ENCODE measurements at places on chromosomes 7 and 10.
A peak's percentile ranks its signal among the peaks of the same experiment; 100 is the strongest.

DNA sequence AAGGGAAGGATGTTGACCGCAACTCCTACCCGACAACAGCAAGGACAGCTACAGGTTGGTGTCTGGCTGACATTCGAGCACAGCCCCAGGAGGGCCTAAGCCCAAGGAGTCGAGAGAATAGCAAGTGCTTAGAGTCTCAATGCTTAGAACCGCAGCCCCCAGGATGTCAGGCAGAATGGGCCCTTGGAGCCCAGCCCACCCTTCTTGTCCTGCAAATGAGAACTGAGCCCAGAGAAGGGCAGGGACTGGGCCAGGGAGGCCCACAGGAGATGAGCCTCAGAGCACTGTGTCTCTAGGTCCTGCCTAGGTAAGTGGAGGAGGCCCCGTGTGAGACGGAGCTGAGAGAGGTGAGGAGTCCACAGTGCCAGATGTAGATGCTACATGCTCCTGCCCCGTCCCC, 173.3 kb upstream of the ZMIZ1 start:
- no peak for DNase-seq

- DNase-seq, result peak; percentile 87
Measured at GRCh38 chr7:157150882-157151281, 12.2 kb downstream of the UBE3C start.

- no peak for DNase-seq
Measured at GRCh38 chr10:3879073-3879472, 94.1 kb upstream of the KLF6 start.

GRCh38 chr7:106610996-106611886, 49.7 kb downstream of the CCDC71L start:
- no peak for DNase-seq

DNA sequence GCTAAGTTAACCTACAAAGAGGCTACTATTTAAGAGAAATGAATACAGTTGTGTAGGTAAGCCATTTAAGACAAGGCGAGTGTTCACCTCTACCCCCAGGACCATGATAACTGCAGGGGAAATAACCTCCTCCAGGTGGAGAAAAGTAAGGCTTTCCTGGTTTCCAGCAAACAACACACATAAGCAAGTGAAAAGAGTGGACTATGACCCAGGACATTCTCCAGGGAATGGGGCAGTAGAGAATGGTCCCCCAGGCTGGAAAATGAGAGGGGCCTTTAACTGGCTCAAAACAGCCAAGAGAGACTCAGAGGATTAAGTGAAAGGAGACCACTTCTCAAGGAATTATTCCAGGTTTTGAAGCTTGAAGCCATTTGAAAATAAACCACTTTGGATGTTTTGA, 101.0 kb upstream of the GJD4 start:
- DNase-seq, result no peak

DNA sequence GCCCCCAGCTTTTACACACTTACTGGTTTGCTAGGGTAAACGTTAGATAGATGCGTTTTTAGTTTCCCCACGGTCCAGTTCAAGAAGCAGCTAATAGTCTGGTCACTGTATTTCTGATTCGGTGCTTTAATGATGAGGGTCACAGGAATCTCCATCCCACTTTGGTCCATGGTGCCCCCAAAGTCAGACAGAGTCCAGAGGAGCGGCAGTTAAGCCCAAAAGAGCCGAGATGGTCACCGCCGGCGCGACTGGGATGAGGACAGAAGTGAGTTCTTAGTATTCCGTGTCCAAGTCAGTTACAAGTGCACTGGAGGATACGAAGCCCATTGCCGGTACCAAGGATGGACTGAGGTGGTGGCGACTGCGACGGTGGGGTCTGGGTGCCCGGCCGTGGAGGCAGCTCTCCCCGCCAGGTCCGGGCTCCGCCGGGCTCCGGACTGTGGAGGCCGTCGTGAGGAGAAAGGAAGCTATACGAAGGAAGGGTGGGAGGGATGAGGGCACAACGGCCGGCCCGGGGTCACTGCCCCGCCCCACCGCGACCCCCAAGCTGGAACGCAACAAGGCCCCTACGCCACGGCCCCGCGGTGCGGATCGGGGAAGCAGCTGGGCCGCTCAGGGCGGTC, 663 bp downstream of the HERPUD2 start:
- DNase-seq, result peak; percentile 61

DNA sequence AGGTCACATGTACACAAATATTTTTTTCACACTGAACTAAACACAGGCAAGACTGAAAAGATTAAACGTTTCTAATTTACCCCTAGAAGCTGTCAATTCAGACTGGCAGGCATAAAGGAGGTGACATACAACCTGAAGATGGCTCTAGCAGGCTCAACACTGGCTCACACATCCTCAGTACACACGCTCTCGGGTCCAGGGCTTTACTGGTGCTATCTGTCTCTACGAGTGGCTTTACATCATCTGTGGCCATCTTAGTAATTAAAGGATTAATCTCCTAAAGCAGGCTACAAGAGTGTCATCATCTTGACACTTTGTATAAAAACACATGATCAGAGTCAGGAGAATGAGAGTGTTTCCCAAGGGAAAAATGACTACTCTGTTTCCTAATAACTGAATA, 57.3 kb downstream of the COPG2 start:
- DNase-seq, result peak; percentile 9

- no peak for DNase-seq
Measured at GRCh38 chr10:103550229-103550628, 56.7 kb downstream of the NEURL1 start.
